ENCODE measurements at places on chromosomes 5 and 9. TPM values are rescaled to one million over a fixed set of nuclear protein-coding genes. Genes with fewer than 3 reads are reported as not detected.

- no peak for DNase-seq
These were observed 134.1 kb downstream of the NPR3 start for GRCh38 chr5:32845171-32845570.

DNA sequence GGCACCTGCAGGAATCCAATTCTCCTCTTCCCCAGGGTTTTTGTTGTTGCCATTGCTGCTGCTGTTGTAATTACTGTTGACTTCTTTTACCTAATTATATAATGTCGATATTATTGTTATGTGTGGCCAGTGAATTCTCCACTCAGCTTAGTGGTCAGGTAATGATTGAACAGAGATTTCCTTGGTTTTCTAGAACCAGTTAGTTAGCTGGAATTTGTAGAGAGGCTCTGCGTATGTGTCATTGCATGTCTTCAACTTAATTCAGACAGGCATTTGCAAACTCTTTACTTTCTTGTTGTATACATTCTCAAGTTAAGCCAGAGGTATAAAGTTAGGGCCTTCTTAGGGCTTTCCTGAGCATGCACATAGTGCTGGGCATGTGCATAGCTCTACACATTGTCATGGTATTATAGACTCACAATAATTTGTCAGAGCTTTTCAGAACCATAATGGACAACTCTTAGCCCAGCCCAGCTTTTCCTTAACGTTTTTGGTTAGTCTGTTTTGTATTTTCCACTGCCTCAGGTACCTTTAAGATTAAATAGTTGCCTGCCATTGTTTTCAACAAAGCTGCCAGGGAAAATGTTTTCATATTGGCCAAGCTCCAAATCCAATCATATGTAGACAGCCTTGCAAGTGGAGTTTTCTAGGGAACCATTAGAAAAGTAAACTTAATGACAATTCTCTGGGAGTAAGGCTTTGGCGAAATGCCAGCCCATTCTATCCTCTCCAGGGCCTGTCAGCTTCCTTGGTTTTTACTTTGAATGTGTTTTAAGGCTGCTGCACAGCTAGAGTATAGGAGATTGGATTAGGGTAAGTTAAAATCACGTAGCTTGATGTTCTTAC, 68.1 kb downstream of the UBE2R2 start:
- no peak for DNase-seq

- DNase-seq: no peak
These were observed 480.0 kb upstream of the PAPPA start for GRCh38 chr9:115673599-115673998.

- DNase-seq: no peak
These were observed 61.5 kb downstream of the ZFR start for GRCh38 chr5:32383065-32383464.

DNA sequence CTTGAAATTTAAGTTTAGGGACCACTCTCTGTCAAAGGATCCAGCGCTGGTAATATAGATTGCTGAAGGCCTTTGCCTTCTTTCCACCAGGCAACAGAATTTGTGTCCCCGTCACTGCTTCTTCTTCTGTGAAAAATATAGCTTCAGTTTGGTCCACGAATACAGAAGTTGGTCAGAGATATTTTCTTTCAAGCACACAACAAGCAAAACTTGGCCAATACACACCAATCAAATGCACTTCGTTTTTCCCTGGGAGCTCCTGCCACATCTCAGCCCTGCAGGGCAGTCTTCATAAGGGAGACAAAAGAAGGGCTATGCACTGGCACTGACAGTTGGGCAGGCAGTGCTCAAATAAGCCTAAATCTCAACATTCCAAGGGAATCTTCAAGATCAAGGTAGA, 22.9 kb downstream of the HAVCR2 start:
- DNase-seq: no peak

GRCh38 chr5:74468421-74468820, 172.1 kb downstream of the ENC1 start:
- DNase-seq: no peak

- no peak for DNase-seq
These were observed 4.9 kb downstream of the TPRN start for GRCh38 chr9:137195525-137196220.

Gene HABP4
- 7.2 TPM for total RNA-seq

Gene SVEP1
- total RNA-seq: 0.89 TPM

Gene SLC6A3
- not detected for total RNA-seq
